ENCODE measurements at places on chromosomes 12 and 14. TPM values are rescaled to one million over a fixed set of nuclear protein-coding genes. Genes with fewer than 3 reads are reported as not detected.

DNA sequence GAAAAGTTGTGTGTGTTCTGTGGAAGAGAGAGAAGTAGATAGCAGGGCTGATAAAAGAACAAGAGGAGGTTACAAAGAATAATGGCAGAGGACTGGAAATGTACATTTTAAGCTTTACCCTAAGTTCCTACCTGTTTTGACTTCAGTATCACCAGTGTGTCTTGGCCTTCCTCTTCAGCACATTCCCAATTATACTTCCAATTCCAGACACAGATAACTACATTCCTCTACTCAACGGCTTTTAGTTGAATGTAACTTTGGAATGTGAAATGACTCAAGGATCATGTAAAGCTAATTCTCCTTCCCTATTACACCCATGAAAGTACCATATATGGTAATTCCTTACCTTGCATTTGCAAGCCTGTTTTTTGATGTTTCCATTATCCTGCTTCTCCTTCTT, 5.0 kb downstream of the MGST1 start:
- no peak for DNase-seq

GRCh38 chr12:59737725-59738463, 142.1 kb downstream of the SLC16A7 start:
- no peak for DNase-seq

DNA sequence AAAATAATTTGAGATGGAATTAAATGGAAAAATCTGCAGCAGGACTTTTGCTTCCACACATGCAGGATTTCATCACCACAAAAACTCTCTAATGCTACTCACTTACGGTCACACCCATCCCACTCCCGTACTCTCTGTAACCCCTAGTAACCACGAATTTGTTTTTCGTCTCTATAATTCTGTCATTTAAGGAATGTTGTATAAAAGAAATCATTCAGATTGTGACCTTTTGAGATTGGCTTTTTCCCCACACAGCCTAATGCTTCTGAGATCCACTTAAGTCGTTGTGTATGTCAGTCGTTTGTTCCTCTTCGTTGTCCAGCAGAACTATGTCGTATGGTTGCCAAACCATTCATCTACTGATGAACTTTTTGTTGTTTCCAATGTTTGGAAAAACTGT, 19.8 kb upstream of the PZP start:
- DNase-seq = no peak

GRCh38 chr12:104716172-104716571, 241.9 kb downstream of the SLC41A2 start:
- no peak for DNase-seq

DNA sequence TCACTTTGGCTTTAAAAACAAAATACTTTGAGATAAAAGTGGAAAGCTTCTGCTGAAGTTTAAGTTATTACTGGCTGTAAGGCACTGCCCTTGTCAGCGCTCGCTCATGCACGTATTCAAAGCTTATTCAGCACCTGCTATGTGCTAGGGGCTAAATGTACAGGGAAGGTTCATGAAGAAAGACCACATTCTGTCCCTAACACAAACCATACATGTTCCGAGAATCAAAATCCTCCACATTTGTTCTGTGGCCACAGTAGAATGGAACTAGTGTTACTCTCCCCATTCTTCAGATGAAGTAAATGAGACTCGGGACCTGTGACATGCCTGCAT, 33.8 kb upstream of the GPR68 start:
- no peak for DNase-seq

DNA sequence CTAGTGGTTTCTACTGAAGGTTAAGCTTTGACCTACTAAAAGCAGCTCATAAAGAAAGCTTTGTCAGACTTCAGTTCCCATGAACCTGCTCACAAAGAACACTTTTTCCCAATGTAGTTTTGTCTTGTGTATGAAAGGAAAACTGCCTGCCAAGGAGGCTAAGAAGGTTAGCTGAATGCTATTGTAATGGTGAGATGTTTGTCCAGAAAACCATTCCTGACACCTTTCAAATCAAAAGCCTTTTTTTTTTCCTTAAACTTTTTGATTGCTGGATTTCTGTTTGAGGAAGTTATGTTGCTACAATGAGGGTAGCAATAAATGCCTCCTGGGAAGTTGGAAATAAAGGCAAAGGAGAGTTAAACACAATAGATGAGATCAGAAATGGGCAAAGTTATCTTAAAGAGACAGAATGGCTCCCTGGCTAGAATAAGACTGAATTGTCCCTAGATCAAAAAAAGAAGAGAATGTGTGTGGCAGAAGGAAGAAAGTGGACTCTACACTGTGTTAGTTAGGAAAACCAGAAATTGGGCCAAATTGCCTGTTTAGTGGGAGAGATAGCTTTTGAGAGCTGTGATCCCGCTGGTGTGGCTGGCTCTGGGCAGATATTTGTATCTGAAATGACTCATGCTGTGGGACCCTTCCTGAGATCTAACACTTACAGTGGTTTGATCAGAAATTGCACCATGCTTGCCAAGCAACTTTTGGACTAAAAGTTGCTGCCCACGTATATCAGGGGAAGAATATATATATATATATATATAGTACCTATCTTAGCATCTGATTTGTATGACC, 27.5 kb downstream of the TECPR2 start:
- no peak for DNase-seq

DNA sequence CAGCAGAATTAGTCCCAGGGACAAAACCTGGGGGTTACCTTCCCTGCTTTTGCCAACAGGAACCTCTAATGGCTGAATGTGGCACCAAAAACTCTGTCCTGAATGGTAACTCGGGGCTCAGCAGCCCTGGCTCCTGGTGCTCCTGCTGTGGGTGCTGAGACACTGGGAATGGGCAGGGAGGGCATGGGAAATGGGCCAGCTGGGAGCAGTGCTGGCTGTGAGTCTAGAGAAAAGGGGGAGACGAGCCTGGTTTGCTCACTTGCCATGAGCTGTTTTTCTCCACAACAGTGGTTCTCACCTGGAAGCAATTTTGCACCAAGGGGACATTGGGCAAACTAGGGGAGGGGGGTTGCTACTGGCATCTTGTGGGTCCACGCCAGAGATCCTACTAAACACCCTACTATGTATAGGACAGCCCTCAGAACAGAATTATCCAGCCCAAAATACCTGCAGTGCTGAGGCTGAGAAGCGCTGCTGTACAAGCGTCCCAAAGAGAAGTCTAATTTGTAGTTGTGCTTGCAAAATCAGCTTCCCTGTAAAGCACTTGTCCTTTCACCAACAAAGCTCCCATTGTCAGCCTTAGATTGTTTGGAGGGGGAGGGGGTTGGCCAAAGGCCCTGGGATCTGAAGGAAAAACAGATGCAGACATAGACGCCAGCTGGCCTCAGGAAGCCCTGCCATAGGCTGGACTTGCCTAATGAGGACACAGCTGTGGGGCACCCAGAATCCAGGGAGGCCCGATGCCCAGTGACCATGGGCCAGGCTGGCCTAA, 3.6 kb downstream of the LRRC74A start:
- no peak for DNase-seq

DNA sequence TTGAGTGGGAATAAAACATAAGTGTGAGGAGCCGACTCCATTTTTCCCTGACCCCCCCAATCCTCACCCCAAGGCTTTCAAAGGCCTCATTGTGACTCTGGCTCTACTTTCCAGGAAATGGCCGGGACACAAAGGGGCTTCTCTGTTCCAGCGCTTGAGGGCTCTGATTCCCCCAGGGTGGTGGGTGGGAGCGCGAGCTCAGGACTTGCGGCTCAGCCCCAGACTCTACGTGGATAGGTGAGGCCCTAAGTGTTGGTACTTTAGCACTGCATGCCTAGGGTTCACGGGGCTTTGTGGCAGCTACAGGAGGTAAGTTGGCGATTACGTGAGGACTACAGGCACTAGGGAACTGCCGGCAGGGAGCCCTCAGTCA, 553 bp downstream of the CNPY2 start:
- no peak for DNase-seq

GRCh38 chr14:91844029-91844428, 23.3 kb downstream of the TC2N start:
- no peak for DNase-seq

Gene GALNT8
- 3.1 TPM for polyA plus RNA-seq

Gene TEX22
- 1.8 TPM for polyA plus RNA-seq

DNA sequence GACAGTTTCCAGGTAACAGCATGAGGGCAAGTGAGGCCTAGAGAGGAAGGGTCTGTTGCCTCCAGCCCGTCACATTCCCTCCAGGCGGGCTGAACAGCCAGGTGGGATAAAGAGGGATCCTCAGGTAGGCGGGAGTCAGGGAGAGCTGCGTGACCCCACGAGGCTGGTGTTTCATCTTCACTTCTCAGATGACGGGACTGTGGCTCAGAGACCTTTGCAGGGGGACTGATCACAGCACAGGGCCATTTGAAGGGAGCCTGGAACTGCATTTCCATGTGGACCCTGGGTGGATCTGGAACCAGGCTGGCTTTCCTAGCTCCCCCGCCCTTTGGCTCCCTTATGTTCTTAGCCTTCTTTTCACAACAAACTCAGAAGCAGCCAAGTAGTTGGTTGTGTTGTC, 37.4 kb downstream of the SH2B3 start:
- no peak for DNase-seq

Gene HOXC10
- polyA plus RNA-seq = 76.2 TPM

GRCh38 chr14:50530358-50530757, 2.0 kb downstream of the MAP4K5 start:
- no peak for DNase-seq

Gene SPIC
- not detected for polyA plus RNA-seq

DNA sequence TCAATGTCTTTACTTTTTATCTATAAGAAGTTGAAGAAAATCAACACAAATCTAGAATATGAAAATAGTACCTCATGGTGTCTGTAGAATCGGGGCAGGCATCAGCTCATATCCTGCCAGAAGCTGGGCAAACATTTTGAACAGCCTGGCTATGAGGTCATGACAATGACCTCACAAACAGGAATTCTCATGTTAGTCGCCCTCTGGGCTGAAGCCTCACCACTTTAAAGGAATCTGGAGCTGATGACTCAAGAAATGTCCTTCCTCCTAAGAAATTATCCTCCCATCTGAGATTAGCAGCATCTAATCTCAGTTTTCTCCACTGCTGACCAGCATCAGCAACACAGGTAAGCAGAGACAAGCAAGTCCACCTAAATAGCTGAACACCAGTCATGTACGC, 27.1 kb downstream of the CLIP1 start:
- DNase-seq = no peak

GRCh38 chr12:89706551-89706950, 2.1 kb downstream of the ATP2B1 start:
- DNase-seq = no peak

- DNase-seq = no peak
Measured at GRCh38 chr14:46661728-46662127, 10.1 kb upstream of the RPL10L start.

Gene RFLNA
- 7.5 TPM for polyA plus RNA-seq

GRCh38 chr12:68037616-68038255, 48.5 kb downstream of the IFNG-AS1 start:
- DNase-seq = no peak

Gene AMN1
- 26.1 TPM for polyA plus RNA-seq

GRCh38 chr12:104504146-104504545, 47.4 kb downstream of the CHST11 start:
- DNase-seq = no peak

GRCh38 chr14:34219661-34220377, 242.2 kb downstream of the SPTSSA start:
- DNase-seq = no peak

Gene SELPLG
- 2.4 TPM for polyA plus RNA-seq

Gene SMIM41
- polyA plus RNA-seq = 0.29 TPM

GRCh38 chr12:115993737-115994136, 283.8 kb downstream of the MED13L start:
- no peak for DNase-seq

Gene AMIGO2
- polyA plus RNA-seq = 42.3 TPM

Gene LTBP2
- 2.8 TPM for polyA plus RNA-seq

Gene ACVR1B
- polyA plus RNA-seq = 22.5 TPM

Gene TAS2R42
- not detected for polyA plus RNA-seq

- DNase-seq = no peak
Measured at GRCh38 chr14:67719866-67720265, 18.2 kb downstream of the RDH12 start.

Gene LIN7A
- polyA plus RNA-seq = 24.8 TPM

Gene RDH5
- polyA plus RNA-seq = 38.2 TPM

DNA sequence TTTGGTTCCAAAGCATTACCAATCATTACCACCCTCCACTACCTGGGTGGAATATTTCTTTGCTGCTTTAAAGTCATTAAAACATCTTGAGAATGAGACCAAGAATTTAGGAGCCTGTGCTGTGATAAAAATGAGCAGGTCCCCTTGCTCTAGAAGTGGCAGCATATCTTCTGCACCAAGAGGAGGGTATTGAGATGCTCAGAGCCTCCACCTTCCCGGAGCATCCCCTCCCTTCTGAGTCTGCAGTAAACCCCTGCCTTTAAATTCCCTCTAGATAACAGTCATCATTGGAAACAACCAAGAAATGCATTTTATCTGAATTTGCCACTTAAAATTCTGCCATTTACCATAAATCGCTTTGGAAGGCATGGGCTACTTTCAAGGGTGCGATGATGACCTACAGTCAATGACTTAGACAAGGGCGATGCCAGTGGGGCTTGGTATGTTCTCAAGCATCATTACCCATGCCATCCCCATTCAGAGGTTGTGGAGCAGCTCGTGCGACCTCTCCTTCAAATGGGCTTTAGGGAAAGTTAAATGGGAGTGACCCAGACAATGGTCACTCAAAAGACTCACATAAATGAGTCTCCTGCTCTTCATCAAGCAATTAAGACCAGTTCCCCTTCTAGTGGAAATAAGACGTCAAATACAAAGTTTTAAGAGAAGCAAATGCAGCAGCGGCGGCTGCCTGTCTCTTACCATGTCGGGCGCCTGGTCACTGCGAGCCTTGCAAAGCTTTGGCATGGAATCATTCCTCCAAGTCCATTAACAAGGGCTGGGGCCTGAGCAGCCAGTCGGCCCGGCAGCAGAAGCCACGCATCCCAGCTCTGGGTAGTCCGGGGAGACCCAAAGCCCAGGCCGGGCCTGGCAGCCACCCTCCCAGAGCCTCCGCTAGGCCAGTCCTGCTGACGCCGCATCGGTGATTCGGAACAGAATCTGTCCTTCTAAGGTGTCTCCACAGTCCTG, 334.5 kb downstream of the TMEM121 start:
- DNase-seq = no peak

Gene NANOG
- polyA plus RNA-seq = 0.49 TPM

DNA sequence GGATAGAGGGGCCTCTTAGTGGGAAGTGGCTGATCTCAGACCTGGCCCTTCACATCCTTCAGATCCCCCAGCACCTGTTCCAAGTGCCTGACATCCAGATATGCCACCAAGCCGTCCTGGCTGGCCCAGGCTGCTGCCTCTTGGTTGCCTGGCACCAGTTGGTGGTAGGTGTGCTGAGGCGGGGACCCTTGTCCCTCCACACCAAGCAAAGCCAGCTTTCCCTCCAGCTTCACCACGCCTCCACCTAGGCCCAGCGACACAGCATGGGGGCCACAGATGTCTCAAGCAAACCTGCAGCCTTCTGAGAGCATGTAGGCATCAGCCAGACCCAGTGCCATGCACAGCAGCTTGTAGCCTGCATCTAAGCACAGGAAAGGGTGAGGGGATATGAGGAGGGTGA, 3.5 kb upstream of the CD63 start:
- no peak for DNase-seq

All from left renal pelvis (tissue), 4 donors.